ENCODE measurements at places on chromosomes 3 and 15. TPM values are rescaled to one million over a fixed set of nuclear protein-coding genes. Genes with fewer than 3 reads are reported as not detected.

TLR9 gene
- total RNA-seq: 0.89 TPM

- DNase-seq: no peak
Measured at GRCh38 chr3:104561324-104561723, 805.4 kb upstream of the ALCAM start.

DNA sequence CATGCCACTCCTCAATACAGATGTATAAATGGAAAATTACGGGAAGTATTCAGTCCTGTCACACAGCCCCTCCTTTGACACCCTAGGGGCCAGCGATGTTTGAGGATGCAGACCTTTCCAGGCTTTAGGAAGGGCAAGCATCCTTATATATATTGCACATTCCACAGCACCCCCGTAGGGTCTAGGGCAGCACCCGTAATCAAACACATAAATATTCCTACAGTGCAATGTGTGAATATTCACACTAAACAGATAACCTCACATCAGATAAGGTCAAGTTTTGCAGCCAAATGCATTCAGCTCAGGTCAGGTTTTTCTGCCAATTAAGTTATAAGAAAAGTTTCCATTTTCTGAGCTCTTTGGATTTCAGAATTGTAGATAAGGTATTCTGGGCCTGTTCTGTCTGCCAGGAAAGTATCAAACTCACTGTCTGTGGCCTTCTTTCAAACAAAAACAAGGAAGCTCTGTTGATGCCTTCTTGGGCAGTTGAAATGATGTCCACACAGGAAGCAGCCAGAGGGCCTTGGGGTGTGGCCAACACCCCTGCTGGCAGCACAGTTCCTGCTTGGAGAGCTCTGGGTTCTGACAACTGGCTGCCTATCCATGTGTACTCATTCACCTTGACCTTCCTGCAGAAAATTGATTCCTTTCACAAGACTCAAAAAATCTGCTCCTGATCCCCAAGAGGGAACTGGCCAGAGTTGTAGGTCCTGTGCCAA is 427.0 kb downstream of the NTRK3 start:
- no peak for DNase-seq

- no peak for DNase-seq
Measured at GRCh38 chr3:17505856-17506255, 236.6 kb downstream of the TBC1D5 start.

DNA sequence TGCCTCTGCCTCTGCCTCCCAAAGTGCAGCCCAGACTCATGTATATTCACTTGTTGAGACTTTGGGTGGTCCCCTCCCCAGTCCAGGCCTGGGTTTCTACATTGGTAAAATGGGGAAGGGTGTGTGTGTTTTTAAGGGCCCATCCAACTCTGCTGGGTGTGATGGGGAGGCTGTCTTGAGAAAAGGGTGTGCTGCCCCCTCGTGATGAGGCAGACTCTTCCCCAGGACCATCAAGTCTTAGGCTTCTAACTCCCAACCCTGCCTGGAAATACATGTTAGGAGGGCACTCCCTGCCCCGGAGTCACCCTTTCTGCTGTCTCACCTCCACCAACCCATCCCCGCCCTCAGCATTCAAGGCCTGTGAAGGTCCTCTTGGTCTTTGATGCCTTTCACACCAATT is 4.4 kb upstream of the PTPN23 start:
- no peak for DNase-seq
